ENCODE measurements at places on chromosomes 16 and 17.

- DNase-seq: no peak
These were observed 42.2 kb downstream of the RPTOR start for GRCh38 chr17:80586846-80587228.

DNA sequence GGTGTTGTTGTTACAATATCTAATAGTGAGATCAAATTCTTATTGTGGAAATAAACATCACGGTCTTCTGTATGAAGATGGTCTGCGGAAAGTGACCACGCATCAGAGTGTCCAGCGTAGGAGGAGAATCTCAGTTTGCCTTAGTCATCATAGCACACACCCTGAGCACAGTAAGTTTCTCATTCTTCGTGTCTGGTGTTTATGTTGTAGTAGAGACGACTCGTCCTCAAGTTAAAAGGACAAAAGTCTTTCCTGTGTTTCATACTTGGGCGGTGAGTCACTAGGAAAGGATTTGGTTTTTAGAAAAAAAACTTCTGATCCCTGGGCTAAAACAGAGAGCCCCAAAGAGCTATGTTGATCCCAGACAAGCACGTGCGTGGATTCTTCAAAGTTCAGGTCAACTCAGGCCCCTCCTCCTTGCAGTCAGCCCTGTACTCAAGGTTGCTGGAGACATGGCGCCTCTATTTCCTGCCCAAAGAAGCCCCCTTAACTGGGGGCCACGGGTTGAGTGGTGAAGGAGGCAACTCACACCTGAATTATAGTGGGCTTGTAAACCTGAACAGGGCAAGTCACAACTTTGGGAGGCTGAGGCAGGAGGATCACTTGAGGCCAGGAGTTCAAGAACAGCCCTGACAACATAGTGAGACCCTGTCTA, 170.4 kb downstream of the ZFHX3 start:
- DNase-seq: no peak

GRCh38 chr17:2282297-2282873, 21.2 kb downstream of the SMG6 start:
- no peak for DNase-seq

DNA sequence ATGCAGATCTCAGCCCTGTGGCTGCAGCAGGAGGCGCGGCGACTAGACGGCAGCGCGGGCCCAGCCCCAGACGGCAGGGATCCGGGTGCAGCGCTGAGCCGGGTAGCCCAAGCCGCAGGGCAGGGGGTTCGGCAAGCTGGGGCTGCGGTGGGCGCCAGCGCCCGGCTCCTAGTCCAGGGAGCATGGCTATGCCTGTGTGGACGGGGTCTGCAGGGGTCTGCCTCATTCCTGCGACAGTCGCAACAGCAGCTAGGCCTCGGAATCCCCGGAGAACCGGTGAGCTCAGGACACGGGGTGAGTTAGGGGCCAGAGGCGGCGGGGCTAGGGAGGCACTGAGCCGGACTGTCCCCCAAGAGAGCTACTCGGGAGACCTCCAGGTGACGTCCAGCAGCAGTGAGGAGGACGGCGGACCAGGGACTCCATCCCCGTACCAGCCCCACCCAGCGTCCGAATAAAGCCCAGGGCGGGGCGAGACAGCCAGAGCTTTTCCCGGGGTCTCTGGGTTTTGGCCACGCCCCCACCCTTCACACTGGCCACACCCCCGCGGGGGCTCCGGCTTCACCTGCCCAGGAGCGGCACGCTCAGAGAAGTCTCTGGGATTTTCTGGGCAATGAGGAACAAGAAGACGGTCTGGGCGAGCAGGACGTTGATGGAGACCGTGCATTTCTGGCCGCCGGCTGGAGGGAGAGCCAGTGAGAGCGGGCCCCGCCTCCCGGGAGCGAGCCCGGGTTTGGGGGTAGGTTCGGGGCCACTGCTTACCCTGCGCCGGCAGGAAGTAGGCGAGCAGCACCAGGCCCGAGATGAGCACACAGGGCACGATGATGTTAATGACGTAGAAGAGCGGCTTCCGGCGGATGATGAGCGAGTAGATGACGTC, 1.1 kb downstream of the C17orf107 start:
- DNase-seq: peak; percentile 29

DNA sequence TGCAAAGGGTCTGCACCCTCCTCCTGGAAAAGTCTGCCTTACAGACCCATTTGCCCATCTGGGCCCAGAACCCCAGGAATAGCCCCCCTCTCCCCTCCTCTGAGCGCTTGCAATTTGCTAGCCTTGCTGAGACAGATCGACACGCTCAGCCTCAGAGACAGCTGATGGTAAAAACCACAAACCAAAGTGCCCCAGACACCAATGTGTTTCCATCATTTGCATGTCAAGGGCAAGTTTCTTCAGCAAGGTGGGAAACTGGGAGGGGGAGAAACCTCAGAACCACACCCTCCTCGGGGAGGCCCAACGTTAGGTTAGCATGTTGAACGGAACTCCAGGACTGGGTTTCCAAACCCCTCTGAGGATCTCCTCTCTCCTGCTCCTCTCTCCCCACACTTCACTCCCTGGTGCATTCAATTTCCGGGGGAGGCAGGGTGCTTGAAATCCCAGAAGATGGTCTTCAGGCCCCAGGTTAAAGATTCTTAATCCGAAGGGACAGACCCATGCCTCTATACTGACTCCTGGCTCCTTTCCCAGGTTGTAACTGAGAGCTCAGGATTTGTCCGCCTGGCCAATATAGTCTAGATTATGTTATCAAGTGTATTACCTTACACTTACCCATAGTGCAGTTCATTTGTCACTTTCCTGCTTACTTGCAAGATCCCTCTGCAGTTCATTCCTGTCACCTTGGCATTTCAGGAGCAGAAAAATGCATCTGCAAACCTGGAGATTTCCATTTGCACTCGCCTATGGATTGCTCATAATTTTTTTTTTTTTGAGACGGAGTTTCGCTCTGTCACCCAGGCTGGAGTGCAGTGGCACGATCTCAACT, 1.3 kb upstream of the CUEDC1 start:
- peak; percentile 20 for DNase-seq

DNA sequence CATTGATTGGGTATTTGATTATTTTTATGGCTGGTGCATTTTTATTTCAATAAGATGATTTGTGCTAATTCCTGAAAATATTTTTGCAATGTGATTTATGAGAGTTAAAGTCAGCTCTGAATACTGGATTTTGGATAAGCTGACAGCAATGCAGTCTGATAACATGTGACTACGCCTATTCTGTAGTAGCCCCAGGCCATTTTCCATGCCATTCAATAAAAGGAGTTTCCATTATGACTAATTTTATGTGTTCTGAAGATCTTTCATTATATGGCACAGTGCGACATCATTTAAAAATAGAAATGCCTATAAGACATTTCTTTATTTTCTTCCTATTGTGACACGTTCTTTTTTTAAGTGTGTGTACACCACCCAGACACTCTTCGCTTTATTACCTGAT, 46.3 kb downstream of the KCNJ2 start:
- DNase-seq: no peak

DNA sequence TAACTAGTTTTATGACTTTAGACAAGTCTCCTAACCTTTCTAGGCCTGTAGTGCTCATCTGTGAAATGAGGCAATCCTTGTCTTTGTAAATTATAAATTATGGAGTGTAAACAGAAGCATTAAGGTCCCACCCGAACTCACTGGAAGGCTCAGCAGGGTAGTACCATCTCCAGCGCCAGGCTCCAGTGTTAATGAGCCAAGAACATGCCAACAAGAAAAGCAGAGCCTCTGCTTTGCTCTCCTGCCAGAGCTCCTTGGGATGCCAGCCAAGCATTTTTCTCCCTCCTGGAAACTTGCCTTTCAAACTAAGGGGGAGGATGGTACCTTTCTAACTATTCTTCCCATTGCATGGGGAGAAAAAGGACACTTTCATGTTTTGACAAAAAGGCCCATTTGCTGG, 14.9 kb downstream of the LIMD2 start:
- DNase-seq: no peak

- no peak for DNase-seq
These were observed 204.6 kb downstream of the SLC39A11 start for GRCh38 chr17:72887917-72888316.

DNA sequence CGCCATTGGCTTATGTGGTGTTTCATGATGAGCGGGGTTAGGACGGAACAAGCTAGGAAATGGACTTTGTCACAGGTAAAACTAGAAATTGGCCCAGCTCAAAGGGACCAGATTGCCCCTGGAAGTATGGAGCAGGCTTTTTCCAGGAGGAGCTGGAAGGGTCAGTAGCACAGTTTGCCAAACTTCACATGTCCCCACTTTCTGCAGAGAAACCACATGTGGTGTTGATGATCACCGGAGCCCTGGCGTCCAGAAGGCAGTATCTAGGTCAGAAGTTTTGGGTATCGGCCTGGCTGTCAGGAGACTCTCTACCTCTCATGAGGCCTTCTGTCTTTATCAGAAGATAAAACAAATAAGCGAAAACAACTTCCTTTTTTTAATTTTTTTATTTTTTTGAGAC, 248.5 kb downstream of the SOX9 start:
- DNase-seq: no peak
